ENCODE measurements at places on chromosomes 1 and 21.

DNA sequence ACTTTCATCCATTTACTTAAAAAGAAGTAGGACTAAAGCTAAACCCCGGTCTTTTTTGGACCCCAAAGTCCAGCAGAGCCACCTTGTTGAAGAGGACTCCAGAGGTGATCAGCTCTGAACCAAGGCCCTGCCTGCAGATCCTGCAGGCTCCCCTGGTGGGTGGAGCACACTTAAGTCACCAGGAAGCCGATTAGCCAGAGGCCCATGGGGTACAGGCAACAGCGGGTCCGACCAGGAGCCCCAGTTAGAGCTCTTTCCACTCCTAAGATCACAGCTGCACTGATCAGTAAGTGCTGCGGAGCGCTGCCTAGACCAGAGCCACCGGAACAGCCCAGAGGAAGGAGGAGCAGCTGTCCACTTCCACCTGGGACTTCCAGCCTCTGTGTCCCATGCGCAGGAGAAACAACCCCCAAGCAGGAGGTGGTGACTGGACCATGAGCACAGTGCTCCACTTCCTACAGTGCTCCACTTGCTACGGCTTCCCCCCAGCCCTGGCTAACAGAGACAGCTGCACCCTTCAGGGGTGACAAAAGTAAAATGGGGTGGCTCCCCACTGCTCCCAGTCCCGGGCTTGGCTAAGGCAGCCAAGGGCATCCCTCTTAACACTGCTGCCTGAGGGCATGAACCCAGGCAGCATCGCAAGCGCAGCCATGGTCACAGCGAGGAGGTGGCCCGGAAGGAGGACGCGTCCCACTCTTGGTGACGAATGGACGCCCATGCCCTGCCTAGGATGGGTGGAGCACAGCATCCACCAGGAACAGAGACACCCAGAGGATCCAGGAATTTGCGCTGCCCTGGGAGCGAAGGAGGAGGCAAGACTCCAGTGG is 58.0 kb downstream of the NPHP4 start:
- DNase-seq = no peak

GRCh38 chr1:231818337-231818736 is 191.7 kb downstream of the DISC1 start:
- no peak for DNase-seq

- DNase-seq = no peak
These were observed 113.4 kb downstream of the DISP1 start for GRCh38 chr1:222928212-222928611.

- DNase-seq = no peak
These were observed 207.9 kb downstream of the PAPPA2 start for GRCh38 chr1:176670853-176671252.

Data from GM06990 (cell line).